T-helper 2 cell treated with Interferon-gamma antibody and Interleukin-4, amounts not matched to agents 5 μg/mL and 100 μg/mL, for 36 hours (primary cell): ENCODE measurements at places on chromosomes 2 and 18.

DNA sequence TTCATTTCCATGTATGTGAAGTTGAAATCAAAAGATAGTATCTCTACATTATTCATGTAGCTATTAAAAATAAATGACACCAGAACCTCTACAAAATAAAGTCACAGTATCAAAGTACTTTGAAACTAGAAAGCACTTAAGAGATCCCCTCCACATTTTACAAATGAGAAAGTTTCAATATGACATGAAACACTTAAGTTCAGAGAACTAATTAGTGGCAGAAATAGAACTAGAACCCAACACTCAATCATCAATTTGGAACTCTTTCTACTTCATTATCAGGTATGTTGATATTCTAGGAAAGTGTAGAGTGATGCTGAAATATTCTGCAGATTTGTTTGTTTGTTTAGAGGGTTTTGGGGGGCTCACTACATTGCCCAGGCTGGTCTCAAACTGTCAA lies 145.6 kb downstream of the MEMO1 start:
- DNase-seq: no peak

- no peak for DNase-seq
These were observed 69.2 kb upstream of the ARL4C start for GRCh38 chr2:234565842-234566619.

DNA sequence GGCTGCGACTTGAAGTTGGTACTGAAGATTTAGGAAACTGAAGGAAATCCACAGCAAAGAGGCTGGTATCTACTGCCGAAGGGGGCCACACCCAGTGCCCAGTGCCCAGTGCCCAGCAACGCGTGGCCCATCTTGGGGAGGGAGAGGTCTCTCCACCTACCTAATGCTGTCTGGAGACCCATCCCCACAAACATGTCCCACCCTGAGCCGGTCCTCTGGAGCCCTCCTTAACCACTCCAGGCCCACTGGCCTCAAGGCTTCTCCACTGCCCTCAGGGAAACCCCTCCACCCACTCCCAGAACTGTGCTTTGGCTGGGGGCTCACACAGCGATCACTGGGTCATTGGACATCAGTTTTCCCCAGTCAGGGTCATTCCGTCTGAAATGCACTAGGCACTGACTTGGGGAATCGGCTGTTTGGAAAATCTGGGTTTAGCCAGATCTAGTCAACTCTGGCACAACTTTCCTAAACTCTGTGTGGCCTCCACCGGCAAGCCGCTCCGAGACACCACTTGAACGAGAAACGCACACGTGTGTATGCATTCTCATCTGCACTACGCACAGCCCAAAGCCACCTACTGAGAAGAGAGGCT lies 20.1 kb downstream of the GPR55 start:
- no peak for DNase-seq

- no peak for DNase-seq
These were observed 377.2 kb downstream of the SOX11 start for GRCh38 chr2:6069381-6069780.

GRCh38 chr18:6553234-6553900 lies 138.7 kb upstream of the L3MBTL4 start:
- DNase-seq: no peak

GRCh38 chr2:96258166-96259022 lies 7.4 kb downstream of the TMEM127 start:
- DNase-seq: no peak

DNA sequence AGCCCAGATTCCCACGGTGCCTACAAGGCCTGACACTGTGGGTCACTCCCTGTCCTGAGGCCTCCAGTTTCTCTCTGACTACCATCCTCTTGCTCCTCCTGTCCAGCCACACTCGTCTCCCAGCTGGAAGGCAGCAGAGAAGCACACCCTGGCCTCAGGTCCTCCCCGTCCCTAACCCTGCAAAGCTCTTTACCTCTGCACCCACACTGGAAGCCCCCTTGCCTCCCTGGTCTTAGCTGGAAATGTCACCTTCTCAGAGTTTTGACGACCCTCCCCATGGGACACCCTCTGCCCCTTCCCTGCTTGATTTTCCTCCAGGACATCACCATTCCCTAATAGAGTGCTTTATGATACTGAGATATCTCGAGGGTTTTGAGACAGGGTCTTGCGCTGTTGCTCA lies 10.6 kb downstream of the RNU2-63P start:
- DNase-seq: no peak

- no peak for DNase-seq
These were observed 43.7 kb upstream of the HS6ST1 start for GRCh38 chr2:128362176-128362888.

GRCh38 chr18:39039813-39040212 lies 1474.2 kb upstream of the CELF4 start:
- no peak for DNase-seq

DNA sequence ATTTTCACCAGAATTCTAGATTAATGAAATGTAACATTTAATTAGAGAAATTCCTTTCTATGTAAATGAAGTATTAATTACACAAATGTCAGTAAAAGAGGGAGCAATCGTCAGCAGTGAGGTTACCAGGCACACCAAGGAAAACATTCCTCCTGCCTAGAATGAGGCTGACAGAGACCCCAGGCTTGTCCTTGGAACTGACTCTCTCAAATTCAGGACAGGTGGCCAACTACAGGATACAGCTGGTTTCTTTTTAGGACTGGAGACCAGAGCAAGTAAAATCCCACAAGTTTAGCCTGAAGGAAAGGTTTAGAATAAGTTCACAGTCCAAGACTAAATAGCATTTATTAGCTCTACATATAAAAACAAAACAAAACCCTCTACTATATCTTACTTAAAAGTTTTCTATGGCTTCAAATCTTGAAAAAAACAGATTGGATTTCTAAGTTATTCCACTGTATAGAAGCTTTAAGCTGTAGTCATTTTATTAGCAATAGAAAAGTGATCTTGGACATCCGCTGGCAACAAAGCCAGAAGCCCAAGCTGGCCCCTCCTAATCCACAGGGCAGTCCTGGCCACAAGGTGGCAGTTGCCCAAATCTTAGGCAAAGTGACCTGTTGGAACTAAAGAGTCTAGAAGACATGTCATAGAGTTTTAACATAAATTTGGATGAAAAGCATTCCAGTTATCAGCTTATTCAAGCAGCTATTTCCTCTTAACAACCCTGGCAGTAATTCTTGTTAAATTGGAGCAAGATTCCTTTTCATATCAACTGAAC lies 81.0 kb downstream of the SP3 start:
- DNase-seq: no peak

DNA sequence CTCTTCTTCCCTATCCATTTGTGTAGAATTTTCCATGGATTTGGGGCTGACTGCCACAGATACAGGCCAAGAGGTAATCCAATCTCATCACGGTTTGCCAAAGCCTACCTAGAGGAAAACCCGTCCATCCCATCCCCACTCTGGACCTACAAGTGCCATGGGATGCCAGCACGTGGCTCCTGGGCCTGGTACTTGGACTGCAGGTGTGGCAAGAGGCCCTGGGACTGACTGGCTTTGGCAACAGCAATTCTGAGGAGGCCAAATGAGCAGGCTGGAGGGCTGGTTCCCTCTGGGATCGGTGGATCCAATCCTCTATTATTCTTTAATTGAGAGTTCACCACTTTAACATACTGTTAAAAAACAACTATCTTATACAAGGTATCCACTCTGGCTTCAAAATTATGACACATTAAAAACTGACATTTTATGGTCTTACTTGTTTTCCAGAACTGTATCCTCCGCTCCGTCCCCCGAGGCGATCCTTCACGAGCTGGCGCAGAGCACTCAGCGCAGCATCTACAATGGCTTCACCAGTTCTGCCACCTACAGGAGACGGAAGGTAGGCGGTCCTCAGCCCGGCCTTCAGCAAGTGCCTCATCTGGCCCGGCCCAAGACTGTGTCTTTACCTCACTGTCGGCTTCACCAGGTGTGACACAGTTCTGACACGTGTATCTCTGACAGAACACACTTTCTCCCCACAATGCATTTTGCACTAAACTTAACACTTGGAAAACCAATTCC lies 19.8 kb downstream of the PDIA6 start:
- no peak for DNase-seq

DNA sequence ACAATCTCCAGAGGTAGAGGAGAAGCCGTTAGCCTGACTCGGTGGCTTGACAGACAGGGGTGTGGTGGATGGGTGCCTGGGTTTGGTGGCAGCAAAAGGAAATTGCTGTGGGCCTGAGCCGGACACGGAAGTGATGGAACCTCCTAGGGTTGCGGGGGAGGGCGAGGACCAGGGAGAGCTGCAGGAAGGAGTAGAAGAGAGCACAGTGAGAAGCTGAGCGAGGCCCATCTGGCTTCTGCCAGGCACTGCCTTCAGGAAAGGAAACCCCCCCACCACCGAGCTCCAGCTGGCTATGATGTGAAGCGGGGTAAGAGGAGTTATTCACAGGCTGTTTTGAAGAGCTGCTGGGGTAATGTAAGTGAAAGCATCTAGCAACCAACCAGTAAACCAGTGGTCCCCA lies 134.6 kb downstream of the TSN start:
- DNase-seq: no peak

DNA sequence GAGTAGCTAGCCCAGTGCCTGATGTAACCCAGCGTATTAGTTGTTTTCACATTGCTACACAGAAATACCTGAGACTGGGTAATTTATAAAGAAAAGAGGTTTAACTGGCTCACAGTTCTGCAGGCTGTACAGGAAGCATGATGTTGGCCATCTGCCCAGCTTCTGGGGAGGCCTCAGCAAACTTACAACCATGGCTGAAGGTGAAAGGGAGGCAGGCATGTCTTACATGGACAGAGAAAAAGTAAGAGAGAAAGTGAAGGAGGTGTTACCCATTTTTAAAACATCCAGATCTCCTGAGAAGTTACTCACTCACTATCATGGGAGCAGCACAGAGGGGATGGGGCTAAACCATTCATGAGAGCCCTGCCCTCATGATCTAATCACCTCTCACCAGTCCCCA lies 6.1 kb upstream of the CYRIA start:
- DNase-seq: no peak

- no peak for DNase-seq
These were observed 348.4 kb upstream of the RAB12 start for GRCh38 chr18:8260827-8261226.

GRCh38 chr18:49162226-49162864 lies 211.6 kb upstream of the SMAD7 start:
- no peak for DNase-seq

- no peak for DNase-seq
These were observed 98.1 kb downstream of the SP3 start for GRCh38 chr2:173866874-173867618.

GRCh38 chr2:162063899-162064298 lies 10.1 kb downstream of the DPP4 start:
- DNase-seq: no peak

- no peak for DNase-seq
These were observed 473.8 kb downstream of the TGIF1 start for GRCh38 chr18:3923750-3924149.

DNA sequence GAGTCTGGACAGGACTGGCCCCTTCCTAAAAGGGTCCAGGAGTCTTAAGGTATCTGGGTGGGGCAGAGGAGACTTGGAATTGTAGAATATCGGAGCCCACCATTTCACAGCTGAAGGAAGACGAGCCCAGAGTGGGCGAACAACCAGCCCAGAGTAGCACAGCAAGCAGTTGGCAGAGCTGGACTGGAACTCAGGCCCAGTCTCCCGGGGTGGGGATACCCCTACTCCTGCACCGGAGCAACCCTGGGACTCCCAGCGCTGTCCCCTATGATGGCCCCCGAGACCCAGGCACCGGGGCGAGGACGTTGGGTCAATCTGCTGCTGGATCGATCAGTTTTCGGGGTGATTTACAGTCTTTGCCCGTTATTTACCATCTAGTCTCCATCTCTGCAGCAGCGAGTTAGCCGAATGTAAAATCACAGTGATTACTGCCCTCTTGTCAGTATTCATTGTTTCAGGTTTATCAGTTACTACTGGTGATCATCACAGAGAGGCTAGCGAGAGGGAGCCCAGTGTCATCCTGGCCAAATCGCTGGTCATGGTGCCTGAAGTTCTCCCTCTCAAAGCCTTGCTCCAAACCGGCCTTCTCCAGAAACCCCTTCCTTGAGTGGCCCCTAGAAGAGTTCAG lies 75.3 kb downstream of the SMAD7 start:
- no peak for DNase-seq

DNA sequence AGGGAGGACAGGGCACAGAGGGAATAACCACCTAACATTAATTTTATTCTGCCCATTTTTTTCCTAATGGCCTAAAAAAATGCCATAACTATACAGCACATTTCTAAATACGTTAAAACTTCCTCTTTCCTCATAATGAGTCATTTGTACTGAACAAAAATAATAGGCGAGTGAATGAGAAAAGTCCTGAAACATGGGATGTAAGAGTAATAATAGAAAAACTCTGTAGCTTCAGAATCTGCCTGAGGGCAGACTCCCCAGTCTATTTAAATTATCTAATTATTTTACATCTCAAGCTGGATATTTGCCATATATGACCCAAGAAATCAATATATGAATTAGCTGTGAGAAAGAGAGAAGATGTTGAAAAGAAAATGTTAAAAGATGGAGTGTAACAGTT lies 285.1 kb downstream of the TMX3 start:
- DNase-seq: no peak

DNA sequence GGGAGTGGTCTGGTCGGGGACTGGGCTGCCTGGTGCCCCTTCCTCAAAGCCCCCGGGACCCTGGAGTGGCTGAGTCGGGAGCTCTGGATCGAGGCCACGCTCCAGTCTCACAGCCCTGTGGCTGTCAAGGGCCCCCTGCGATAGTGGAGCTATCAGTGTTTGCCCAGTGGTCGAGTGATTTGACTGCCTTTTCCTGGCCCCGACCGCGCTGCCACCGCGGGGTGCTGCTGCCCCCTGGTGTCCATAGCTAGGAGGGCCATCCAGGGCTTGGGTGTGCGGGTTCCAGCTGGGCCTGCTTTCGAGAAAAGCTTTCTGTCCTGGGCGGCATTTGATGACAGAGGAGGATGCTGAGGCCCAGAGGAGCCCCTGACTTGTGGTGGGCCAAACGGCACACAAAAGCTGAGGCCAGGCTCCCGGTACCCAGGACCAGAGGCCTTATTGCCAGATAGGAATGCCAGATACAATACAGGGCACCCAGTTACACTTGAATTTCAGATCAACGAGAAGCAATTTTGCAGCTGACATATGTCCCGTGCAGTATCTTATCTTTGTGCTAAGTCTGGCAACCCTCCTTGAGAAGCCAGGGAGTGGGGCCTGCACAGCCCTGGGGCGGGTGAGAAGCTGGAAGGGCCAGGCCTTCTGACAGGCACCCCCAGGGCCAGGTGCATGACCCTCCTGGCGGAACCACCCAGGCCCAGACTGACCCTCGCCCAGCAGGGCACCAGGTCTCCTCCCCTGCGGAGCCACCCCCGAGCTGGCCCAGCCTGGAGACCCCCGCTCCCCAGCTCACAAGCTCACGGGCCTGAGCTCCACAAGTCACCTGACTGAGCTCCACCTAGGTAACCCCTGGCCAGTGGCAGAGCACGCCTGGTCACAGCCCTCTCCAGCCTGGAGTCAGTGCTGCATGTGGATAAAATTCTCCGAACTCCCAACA lies 13.0 kb downstream of the ODC1 start:
- DNase-seq: peak; percentile 70

DNA sequence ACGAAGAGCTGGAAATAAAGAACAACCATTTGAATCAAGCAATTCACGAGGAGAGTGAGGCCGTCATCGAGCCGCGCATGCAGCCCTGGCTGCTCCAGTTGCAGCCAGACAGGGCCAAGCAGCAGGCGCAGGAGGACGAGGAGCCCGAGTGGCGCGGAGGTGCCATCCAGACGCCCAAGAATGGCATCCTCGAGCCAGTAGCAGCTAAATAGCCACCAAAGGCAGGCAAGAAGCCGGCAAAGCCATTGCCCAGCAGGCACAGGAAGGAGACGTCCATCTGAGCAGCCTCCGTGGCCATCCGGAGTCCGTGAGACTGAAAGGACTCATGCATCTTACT lies 8.9 kb upstream of the CHST10 start:
- DNase-seq: no peak
